ENCODE measurements at places on chromosomes 6 and 20.

GRCh38 chr6:2522521-2522920, 228.2 kb downstream of the MYLK4 start:
- peak; percentile 32 for DNase-seq

GRCh38 chr20:38975539-38976120, 13.5 kb downstream of the DHX35 start:
- no peak for DNase-seq

DNA sequence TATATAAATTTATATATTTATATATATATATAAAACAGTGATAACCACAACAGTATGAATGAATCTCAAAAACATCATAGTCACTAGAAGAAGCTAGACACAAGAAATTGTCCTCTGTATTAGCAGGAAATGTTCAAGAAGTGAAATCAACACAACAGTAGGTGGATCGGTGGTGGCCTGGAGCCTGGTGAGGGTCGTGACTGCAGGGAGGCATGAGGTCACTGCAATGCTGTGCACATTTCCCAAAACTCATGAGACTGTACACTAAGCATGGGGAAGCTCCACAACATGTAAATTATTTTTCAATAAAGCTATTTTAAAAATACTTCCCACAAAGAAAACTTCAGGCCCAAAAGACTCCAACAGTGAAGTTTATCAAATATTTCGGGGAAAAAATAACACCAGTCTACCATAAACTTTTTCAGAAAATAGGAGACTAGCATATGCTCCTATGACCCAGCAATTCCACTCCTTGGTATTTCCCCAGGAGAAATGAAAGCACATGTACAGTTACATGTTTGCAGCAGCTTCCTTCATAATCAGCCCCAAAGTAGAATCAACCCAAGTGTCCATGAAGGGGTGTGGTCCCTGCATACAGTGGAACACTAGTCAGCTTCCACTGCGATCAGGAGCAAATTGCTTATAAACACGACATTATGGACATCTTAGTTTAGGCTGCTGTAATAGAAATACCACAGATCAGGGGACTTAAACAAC, 144.2 kb downstream of the TBXT start:
- no peak for DNase-seq

DNA sequence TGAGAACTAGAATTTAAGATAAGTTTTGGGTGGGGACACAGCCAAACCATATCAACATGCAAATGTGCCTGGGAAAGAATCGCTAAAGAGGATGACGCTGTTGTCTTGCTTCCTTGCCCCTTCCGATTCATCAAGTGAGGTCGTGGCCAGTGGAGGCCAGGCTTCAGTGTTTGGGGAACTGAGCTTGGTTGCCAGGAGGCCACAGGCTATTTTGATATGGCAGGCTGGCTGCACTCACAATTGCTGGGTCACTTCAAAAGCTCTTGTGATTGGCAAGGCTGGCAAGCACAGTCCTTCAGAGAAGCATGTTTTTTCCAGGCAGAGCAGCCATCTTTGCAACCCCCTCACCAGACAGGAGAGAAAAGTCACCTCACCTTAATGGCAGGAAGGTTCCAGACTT, 45.8 kb downstream of the SAMD5 start:
- DNase-seq: no peak

- no peak for DNase-seq
These were observed 177.3 kb downstream of the CARMIL1 start for GRCh38 chr6:25456249-25457040.

DNA sequence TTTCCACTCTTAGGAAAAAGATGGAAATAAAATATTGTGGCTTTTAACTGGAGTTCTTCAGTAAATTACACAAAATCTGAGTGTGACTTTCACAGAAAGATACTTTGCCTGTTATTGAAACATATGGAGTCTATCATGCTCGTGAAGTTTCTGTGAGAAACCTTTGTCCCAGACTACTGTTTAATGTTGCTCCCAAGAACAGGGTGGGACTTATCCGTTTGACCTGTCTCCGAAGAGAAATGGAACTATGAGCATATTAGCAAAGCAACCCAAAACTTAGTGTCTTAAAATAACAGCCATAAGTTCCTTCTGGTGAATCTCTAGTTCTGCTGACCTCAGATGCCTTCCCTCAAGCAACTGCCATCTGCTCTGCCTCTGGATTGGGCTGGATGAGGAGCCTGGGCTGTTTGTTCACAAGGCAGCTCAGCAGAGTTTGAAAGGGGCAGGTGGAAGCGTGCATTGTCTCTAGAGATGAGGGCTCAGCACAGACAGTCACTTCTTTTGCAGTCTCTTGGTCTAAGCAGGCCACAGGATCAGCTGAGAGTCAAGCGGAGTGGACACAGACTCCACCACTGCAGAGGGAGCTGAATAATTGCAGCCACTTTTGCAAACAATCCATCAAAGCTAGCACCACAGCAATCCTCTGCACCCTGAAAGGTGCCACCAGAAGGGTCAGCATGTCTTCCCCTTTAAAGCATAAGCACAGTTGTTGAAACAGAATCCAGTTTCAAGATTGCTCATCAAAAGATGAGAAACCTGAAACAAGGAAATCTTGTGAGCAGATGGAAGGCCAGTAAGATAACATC, 52.8 kb downstream of the MYB start:
- no peak for DNase-seq

DNA sequence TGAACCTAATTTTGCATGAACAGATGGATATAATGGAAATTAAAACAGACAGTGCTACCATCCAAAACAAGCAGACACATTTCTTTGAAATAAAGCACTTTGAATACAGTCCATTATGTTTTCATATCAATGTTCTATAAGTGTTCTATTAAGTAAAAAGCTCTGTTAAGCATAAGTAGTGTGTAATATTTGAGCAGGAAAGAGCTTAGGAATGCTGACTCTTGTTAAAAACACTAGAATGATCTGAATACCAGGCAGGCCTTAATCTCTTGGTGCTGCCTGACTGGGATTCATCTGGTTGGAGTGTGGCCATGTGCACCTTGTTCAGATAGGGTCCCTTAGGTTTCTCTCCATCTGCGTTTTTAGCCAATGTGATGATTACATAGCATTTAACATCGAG, 130.9 kb downstream of the KIF6 start:
- no peak for DNase-seq

GRCh38 chr6:168035098-168035660, 37.7 kb downstream of the KIF25 start:
- peak; percentile 68 for DNase-seq

DNA sequence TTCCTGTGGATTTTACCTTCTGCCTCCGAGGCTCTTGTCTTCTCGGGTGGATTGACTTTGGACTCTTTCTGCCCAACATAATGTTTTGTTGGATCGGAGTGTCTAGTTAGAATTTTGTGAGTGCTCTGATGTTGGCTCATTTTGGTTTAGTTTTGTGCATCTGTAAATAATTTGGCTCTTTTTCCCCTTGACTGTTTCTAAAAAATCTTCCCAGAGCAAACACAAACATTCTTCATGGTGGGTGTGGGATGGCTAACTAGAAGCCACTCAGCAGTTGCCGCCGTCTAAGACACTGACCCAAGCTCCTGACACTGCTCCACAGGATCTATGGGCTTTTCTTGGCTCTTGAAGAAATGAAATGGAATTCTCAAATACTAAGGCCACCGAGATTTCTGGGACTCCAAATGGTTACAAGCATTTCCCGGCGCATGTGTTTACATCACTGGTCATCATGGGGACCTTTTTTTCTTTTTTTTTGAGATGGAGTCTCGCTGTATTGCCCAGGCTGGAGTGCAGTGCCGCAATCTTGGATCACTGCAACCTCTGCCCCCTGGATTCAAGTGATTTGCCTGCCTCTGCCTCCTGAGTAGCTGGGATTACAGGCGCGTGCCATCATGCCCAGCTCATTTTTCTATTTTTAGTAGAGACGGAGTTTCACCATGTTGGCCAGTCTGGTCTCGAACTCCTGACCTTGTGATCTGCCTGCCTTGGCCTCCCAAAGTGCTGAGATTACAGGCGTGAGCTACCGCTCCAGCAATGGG, 92.0 kb upstream of the FRMD1 start:
- DNase-seq: no peak

DNA sequence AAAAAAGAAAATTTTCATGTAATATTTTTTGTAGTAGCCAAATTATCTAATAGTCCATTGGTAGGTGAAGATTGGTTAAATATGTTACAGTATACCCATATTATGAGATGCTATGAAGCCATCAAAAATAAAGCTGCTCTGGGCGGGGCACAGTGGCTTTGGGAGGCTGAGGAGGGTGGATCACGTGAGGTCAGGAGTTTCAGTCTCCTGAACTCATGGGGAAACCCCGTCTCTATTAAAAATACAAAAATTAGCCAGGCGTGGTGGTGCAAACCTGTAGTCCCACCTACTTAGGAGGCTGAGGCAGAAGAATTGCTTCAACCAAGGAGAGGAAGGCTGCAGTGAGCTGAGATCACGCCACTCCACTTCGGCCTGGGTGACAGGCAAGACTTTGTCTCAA, 360.5 kb downstream of the KIF16B start:
- no peak for DNase-seq

GRCh38 chr6:100473182-100473581, 8.5 kb upstream of the SIM1 start:
- no peak for DNase-seq

DNA sequence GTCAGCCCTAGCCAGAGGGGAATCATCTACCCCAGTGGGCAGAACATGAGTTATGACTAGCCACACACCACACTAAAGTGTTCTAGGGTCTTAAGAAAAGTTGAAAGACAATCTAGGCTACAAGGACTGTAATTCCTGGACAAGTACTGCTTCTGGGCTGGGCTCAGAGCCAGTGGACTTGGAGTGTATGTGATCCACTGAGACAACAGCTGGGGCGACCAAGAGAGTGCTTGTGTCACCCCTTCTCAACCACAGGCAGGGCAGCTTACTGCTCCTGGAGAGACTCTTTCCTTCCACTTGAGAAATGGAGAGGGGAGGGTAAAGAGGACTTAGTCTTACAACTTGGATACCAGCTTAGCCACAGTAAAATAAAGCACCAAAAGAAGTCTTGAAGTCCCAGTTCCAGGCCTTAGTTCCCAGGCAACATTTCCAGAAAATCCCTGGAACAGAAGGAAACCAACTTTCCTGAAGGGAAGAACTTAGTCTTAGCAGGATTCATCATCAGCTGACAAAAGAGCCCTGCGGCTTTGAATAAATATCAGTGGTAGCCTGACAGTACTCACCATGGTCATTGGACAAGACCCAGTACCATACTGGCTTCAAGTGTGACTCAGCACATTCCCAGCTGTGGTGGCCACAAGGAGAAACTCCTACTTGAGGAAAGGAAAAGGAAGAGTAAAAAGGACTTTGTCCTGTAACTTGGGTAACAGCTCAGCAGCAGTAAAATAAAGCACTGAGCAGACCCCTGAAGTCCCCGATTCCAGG, 355.1 kb upstream of the ADGRB3 start:
- DNase-seq: no peak

DNA sequence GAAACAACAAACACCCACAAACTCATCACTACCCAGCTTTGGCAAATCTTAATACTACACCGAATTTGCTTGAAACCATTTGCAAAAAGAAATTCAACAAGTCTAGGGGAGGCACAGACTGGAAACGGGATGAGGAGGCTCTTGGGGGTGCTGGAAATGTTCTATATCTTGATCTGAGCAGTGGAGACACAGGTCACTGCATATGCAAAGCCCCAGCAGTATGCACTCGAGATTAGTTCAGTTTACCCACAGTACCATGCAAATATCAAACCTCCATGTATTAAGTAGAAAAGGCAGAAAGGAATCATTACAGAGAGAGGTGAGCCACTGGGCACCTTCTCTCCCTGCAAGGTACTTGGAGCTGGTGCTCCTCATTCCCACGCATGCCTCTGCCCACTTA, 75.9 kb downstream of the PREX1 start:
- DNase-seq: no peak

- DNase-seq: peak; percentile 91
These were observed 37.4 kb downstream of the ATXN1 start for GRCh38 chr6:16723826-16724225.

DNA sequence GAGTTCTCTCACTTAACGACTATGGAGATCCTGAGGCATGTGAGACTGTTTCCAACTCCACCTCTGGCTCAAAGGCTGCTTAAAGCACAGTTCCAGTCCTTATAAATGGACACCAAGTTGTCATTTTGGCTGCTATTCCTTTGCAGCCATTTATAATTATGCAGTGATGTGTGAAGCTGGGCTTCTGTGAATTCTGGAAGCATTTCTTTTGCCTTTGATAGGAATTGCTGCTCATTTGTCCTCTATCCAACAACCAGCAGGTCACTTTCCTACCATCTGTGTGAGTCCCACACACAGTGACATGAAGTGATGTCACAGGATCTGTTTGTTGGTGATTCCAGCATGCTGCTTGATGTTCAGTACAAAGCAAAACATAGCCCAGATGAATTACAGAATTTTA, 28.5 kb upstream of the EFHC1 start:
- DNase-seq: no peak

DNA sequence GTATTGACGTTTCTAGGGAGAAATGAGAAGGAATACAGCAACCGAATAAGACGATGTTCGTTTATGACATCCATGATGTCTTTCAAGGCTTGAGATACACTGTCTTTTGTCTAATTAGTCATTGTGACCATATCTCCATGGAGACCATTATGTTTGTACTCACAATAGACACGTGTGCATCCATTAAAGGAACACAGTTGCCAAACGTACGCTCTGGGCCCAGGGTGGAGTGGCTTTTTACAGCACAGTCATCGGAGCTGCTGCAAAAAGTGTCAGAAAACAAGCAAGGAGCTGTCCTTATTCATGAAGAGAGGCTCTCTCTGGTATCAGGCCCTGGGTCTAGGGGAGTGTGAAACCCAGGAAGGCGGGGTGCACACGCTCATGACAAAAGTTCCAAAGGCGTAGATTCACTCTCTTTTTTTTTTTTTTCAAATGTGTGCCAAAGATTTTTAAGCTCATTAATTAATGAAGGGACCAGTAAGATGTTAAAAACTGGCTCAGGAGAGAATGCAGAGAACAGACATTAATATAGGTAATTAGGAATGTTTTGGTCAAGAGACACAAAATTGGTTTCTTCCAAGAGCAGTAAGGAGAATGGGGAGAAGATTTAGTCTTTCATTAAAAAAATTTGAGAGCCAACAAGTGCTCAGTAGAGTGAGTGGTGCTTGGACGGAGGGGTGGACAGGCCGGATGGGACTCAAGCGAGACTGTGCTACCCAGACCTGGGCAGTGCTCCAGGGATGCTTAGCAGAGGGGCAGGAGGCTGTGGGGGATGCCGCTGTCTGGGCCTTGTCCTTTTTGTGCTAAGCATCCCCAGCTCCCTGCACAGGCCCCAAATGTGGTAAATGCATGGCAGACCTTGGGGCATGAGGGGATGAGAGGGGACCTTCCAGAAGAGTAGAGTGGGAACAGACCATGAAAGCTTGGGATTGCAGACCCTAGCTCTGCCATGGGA, 34.9 kb upstream of the GTSF1L start:
- DNase-seq: no peak

- no peak for DNase-seq
These were observed 7.6 kb downstream of the RIPOR2 start for GRCh38 chr6:24927985-24928745.

All from fibroblast of skin of left quadriceps (primary cell).